ENCODE measurements at places on chromosomes 4 and X.

DNA sequence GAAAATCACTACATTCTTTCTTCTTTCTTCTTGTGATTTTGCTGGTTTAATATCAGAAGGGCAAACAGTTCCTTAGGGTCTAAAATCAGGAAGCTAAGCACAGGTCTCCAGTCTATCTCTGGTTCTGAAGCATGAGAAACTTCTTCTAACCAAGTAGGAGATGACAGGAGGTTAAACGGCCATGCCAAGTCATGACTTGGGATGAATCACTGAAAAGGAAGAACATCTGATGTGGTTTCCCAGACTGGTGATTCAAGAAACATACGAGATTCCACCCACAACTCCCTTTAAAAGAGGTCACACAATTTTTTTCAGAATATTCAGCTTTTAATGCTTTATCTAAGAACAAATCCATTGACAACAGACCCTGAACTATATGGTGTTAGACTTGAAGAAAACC, 684.0 kb upstream of the PRKX start:
- DNase-seq, result no peak

- DNase-seq, result no peak
Observed at GRCh38 chr4:152100379-152101201, 339.8 kb upstream of the GATB start.

DNA sequence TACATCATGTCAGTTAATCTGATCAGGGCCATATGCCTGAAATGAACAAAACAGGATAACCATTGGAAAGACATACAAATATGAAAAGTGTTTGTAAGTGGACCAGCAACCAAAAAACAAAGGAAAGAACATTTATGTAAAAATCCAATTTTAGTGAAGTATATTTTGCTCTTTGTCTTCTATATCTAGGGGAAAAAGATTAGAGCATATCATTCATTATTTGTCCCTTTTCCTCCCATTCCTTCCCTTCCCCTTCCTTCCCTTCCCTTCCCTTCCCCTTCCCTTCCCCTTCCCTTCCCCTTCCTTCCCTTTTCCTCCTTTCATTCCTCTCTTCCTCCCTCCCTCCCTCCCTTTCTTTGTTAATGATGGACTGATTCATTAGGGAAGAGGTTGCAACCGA, 1.8 kb upstream of the GNRHR start:
- DNase-seq, result no peak

- DNase-seq, result no peak
Observed at GRCh38 chr4:125319311-125319710, 4.6 kb downstream of the FAT4 start.

DNA sequence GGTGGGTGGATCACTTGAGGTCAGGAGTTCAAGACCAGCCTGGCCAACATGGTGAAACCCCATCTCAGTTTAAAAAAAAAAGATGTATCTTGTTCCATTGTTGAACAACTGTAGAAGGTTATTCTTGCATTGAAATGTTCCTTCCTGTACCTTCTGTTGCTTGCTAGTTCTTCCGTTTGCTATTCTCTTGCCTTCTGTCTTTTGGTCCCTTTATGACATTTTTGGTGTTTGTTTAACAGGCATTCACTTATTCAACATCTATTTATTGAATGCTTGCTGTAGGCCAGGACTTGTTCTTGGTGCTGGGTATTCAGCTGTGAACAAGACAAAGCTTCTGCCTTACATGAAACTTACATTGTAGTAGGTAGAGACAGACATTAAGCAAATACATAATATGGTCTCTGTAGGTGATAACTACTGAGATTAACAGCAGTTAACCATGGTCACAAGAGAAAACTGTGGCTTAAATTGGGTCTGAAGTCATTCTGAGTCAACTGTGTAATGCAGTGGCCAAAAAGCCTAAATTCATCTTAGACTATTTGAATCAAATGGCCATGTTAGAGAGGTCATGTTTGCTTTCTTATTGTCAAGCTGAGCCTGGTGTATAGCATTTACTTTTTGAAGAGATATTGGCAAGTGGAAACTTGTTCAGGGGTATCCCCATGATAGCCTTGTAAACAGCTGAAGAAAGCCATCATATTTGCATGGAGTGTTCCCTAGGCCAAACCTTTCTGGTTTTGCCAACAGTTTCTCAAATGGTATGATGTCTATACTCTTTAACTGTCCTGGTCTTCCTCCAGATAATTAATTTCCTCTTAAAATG, 35.6 kb downstream of the GAB1 start:
- no peak for DNase-seq

DNA sequence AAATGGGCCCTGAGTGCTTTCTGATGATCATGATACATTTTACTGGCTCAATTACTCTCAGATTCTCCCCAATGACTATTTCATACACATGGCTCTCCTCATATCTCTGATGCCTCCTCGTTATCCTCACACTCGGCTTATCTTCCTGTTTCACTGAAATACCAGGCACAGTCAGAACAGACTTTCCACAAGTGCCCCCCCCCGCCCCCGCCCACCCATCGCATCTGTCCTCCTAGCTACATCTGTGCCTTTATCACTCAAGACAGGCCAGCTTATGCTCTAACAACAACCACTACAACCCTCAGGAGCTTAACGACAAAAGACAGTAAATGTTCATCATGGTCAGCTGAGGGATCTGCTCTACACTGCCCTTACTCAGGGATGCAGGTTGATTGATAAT, 610.6 kb upstream of the DIPK2B start:
- DNase-seq, result no peak

DNA sequence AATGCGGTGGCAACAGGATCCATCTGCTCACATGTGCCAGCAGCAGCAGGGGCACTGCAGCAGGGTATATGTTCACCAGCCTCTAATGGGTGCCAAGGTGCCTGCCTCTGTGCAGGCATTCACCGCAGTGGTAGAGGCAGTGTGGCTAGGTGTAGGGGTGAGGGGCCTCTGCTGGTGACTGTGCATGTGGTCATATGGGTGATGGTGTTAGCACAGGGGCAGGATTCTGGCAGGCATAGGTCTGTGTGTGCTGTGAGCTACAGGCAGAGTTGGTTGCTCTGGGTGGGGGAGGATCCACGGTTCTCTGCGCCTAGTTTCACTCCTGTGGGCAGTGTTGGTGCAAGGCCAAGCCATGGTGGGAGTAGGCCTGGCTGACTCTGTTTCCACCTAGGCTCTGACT, 566.5 kb upstream of the GNPDA2 start:
- DNase-seq, result no peak

DNA sequence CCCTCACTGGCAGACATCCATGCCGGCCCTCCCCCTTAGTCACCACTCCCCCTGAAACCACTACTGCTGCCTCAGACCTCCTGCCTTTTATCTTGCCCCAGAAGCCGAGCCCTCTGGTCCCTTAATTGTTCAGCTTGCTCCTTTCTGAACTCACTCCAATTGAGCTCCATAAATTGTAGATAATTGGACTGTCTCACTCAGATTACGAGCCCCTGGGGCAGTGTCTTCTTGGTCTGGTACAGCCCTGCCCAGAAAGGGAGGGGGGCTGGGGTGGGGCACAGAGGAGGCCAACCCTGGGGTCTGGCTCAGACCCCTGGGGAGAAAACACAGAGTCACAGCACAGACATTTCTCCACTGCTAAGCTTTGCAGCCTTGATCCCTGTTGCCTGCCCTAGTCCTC, 39.4 kb downstream of the NALF2 start:
- DNase-seq, result no peak
